Pancreas (tissue), 10 donors: ENCODE measurements at places on chromosomes 13 and 19.

DNA sequence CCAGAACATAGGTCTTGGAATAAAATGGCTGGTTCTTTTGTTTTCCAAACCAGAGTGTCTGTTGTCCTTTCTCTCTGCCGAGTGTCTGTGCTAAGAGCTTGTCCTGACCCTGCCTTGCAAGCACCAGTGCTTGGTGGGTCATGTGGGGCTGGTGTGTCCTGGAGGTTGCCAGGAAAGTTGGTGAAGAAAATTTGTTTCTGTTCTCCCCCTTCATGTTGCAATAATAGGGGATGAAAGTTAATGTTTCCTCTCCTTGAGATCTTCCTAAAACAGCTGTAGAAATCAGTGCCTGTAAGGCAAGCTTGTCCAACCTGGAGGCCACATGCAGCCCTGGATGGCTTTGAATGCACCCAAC lies 2.7 kb downstream of the HAMP start:
- no peak for DNase-seq

GRCh38 chr13:99354371-99354951 lies 47.3 kb upstream of the GPR183 start:
- no peak for DNase-seq

DNA sequence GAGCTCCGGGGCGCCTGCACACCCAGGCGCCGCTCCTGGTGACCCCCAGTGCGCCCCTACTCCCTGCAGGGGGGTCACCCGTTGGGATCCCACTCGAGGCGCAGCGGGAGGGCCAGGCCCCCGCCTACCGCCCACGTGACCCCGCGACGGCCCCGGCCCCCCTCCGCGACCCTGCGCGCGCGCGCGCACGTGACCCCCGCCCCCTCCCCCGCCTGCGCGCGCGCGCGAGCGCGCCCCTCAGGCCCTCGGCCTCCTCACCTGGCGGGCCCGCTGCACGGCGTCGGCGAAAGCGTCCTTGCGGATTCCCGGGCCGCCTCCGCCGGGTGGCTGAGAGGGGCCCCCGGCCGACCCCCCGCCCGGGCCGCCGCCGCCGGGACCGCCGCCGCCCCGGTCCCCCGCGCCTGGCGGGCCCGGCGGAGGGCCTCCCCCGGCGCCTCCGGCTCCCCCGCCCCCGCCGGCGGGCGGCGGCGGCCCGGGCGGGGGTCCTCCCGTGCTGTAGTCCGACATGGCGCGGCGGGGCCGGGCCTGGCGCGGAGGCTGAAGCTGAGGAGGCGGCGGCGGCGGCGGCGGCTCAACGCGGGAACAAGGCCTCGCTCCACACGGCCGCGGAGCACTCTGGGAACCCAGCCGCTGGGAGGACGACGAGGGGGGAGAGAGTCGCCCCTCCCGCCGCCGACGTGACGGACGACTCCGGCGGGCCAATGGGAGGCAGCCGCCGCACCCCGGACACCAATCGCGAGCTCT lies at the start of gene KHSRP:
KHSRP (minus strand) TSS at position 617 of the 744 bp plus-strand sequence; CDS start at position 507, 110 bp downstream.
- no peak for DNase-seq

GRCh38 chr13:33150126-33150525 lies 133.9 kb downstream of the KL start:
- DNase-seq, result no peak

GRCh38 chr13:80149736-80150135 lies 191.2 kb downstream of the SPRY2 start:
- DNase-seq, result no peak

DNA sequence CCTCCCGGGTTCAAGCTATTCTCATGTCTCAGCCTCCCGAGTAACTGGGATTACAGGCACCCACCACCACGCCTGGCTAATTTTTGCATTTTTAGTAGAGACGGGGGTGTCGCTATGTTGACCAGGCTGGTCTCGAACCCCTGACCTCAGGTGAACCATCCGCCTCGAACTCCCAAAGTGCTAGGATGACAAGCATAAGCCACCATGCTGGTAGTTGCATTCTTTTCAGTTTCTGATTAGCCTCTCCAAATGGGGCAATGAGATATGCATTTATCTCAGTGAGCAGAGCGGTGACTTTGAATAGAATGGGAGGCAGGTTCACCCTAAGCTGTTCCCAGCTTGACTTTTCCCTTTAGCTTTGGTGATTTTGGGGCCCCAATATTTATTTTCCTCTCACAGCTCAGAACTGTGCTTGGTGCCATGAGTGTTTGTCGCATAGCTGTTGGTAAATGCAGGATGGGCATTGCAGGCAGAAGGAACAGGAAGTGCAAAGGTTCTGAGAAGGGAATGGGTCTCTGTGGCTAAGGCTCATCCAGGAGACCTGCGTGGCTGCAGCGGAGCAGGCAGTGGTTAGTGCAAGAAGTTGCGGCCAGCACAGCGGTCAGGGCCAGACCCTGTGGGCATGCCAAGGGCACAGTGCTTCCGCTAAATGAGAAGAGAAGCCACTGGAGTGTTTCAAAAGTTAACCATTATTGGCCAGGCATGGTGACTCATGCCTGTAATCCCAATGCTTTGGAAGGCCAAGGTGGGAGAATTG lies 20.7 kb downstream of the LYPD3 start:
- no peak for DNase-seq

DNA sequence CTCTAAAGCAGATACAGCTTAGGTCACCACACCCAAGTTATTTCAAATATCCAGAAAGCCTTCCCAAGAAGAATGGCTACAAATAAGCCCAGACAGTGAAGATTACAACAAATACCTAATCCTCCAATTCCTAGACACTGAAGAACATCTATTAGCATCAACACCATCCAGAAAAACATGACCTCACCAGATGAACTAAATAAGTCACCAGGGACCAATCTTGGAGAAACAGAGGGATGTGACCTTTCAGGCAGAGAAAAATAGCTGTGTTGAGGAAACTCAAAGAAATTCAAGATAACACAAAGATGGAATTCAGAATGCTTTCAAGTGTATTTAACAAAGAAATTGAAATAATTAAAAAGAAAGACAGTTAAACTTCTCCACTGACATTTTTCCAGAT lies 15.0 kb upstream of the CLC start:
- DNase-seq, result no peak
